T follicular helper cell (primary cell): ENCODE measurements at places on chromosomes 2 and 18.

GRCh38 chr2:234564699-234565098 lies 67.8 kb upstream of the ARL4C start:
- DNase-seq: no peak

GRCh38 chr18:59145055-59145454 lies 5.4 kb downstream of the SEC11C start:
- no peak for DNase-seq

DNA sequence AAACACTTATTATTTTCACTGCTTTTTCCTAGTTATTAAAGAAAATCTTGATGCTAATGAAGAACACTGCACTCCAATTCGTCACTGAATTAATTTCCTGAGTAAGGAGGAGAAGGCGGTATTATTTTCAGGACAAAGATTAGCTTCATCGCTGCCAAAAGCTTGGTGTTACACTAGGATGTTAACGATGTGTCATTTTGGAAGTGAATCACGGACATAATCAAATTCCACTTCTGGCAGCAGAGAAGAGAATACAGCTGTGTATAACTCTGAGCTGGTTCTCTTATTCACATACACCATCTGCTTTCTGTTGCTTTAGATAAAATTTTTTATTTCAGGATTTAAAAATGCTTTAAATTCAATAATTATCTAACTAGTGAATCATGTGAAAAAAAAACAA lies 74.1 kb downstream of the SCG2 start:
- no peak for DNase-seq

GRCh38 chr2:230981704-230982103 lies 14.2 kb upstream of the SPATA3 start:
- no peak for DNase-seq

DNA sequence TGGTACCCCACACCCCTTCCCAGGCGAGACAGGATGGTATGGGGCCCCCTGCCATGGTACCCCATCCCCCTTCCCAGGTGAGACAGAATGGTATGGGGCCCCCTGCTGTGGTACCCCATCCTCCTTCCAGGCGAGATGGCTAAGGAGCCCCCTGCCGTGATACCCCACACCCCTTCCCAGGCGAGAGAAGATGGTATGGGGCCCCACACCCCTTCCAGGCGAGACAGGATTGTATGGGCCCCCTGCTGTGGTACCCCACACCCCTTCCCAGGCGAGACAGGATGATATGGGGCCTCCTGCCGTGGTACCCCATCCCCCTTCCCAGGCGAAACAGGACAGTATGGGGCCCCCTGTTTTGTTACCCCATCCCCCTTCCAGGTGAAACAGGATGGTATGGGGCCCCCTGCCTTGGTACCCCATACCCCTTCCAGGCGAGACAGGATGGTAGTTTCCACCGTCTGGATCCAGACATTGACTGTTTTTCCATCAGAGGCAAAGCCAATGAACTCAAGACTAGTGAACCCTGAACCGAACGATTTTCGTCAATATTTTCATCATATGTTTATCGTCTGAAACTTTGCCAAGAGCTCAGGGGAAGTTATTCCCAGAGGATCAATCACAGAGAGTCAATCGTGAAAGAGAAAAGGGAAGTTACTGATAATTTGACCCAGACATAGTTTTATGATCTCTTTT lies 75.0 kb downstream of the MYCN start:
- no peak for DNase-seq

DNA sequence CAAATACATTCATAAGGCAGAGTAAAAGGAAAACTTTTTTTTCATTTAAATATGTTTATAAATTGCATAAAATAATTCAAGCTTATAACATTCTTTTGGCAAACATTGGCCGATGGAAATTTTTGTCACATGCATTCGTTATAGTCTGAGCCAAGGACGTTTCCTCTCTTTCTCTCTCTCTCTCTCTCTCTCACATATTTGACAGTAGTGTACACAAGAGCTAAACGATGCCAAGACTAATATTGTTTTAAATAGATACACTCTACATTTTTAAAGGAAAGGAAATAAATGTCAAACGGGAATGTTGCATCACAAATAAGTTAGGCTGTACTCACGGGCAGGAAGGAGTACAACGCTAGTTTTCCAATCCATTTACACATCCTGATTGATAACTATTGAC lies 251.1 kb upstream of the SMIM21 start:
- DNase-seq: no peak

DNA sequence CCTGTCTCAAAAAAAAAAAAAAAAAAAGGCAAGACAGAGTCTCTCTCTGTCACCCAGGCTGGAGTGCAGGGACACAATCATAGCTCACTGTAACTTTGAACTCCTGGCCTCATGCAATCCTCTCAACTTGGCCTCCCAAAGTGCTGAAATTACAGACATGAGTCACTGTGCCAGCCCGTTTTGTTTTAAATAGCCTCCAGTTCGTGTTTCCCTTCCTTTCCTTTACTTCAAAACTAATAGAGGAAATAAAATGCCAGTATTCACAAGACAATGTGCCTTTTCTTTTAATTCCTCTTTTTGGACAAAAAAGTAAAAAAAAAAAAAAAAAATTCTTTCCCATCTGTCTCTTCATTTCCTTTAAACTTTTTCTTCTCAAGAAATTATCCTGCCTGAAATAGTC lies 54.5 kb upstream of the ACMSD start:
- DNase-seq: no peak

DNA sequence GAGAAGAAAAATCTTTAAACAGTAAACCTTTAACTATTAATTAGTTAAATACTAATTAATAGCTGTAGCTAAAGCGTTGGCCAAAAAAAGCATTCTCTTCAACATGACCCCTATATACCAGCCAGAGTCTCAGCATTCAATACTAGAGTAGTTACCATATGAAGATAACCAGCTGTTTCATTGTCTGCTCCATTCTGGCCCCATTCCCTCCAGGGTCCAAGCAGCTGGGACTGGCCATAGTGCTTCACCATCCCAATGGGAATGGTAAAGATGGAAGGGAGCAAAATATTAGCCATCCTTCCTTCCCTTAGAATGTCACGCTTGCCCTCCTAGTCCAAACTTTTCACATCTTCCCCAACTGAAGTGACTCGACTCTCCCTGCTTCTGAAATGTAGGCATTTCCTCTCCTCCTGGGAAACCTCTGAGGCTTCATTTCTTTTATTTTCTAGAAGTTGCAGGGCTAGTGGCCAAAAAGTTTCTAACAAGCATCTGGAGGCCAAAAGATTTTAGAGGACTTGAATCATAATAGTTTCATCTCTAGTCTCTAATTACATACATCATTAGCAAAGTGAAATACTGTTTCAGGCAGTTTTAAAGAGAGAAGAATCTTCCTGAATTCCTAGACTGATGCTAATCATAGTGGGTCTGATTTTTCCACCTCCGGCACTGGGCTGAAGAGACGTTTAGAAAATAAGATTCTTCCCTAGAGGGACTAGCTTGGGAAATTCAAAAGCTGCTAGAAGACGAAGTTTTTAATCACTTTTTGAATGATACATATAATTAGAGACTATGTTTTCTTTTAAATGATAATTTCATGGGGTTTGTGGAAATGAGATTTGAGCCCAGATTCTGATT lies 52.7 kb downstream of the CCDC68 start:
- DNase-seq: no peak

DNA sequence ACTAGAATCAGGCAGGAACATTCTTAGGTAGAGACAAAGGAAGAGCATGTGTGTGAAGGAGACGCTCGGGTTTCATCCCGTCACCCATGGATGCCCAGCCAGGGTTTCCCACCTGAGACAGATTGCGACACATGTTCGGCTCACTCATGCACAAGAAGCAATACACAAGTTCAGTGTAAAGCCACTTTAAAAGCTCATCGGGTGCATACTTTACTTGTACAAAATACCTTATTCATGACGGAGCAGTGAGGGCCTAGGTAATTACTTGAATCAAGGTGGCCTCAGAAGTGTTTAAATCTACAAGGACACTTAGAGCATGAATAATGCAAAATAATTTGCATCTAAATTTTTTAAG lies 42.0 kb downstream of the ZEB2 start:
- DNase-seq: no peak

GRCh38 chr2:217193431-217194340 lies 333.8 kb upstream of the TNP1 start:
- DNase-seq: no peak

DNA sequence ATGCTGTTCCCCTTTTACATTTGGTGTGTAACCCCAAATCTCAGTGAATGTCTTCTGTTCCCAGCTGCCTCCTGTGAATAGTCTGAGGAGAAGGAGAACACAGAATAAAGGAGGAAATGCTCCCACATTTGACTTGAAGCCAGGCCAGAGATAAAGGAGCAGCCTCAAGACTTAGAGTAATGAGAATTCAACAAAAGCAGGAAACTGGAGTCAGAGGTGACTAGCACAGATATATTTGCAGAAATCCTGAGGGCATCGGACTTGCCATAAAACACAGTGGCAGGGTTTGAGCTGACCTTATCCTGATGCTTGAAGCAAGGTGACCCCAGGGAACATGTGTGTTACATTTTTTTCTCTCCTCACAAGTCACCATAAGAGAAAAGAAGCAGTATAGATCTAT lies 291.4 kb upstream of the RND3 start:
- DNase-seq: no peak

DNA sequence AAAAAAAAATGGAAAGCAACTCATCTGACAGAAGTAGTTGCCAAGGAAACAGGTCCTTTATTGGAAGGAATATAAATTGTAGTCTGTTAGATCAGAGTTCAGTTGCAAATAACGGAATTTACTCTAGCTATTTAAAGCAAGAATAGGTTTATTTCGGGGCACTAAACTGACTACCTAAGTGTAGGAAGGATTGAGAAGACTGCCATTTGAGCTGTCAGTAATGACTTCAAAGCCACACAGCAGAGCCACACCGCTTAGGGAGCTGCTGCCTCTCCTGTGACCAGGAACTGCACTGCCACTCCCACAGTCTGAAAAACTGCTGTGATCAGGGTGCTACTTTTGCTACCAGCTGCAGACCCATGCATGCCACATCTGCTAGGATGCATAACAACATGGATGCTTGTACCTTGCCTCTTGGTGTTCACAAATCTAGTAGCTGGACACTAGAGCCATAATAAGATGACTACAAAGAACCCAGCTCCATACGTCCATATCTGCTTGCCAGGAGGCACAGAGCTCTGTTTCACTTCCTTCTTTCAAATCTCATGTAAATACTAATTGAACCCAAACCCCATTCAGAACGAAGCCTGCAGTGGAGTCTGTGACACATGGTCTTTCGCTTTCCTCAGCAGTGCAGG lies 2.2 kb downstream of the DSG2 start:
- no peak for DNase-seq

DNA sequence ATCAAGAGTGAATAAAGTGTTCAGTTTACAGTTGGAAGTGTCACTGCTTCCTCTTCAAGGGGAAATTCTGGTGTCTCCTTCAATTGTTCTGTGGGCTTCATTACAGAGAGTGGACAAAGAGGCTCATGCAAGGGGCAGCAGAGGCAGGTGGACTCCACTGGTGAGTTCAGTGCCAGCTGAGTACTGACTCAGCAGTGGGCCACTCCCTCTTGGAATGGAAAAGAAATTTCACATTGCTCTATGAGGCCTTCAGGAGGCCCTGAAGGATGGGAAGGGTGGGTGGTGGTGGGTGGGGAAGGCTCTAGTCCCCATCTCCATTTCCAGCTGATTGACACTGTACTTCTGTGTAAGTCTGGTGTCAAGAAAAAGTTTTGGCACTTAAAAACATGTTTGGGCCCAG lies 66.4 kb downstream of the PRELID3A start:
- DNase-seq: no peak

- DNase-seq: no peak
These were observed 35.6 kb upstream of the RNF125 start for GRCh38 chr18:31983020-31983419.
